ENCODE measurements at places on chromosomes 7 and 10.

- DNase-seq: no peak
These were observed 10.4 kb upstream of the TNKS2 start for GRCh38 chr10:91787810-91788209.

DNA sequence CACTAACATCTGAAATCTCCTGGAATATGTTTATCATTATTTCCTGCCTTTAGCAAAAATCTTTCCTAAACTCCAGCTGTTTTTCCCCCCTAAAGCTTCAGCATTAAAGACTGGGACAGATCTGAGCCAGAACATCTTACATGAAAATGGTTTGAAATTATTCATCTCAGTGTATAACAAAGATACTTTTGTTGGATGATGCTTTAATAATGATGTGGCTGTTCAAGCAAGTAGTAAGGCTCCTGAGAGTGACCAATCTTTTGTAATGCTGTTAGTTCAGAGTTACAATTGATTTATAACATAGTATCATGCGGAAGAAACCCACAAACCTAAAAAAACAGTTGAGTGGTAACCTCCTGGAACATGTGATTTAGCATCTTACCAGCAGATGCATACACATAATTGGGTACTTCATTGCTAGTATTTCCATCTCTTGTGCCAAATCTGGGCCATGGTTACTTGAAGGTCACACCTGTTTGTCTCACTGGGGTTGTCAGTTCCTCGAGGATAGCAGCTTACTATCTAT is 1.5 kb downstream of the BZW2 start:
- DNase-seq: no peak

- no peak for DNase-seq
These were observed 35.9 kb downstream of the FAM53B start for GRCh38 chr10:124708246-124708779.

DNA sequence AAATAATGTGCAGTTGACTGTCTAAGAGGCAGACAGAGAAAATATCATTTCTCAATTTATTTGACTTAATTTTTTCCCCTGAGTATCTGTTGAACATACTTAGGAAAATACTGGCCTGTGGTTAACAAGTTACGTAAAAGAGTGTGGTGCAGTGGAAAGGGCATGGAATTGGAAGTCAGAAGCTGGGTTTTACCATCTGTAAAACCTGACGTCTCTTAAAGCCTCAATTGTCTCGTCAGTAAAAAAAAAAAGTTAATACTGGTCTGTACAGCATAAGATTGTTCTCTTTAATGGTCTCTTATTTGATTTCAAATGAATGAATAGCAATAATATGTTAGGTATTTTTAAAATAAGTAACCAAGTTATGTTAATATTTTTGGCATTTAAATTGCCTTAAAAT is 67.8 kb downstream of the PHTF2 start:
- DNase-seq: peak; percentile 24

DNA sequence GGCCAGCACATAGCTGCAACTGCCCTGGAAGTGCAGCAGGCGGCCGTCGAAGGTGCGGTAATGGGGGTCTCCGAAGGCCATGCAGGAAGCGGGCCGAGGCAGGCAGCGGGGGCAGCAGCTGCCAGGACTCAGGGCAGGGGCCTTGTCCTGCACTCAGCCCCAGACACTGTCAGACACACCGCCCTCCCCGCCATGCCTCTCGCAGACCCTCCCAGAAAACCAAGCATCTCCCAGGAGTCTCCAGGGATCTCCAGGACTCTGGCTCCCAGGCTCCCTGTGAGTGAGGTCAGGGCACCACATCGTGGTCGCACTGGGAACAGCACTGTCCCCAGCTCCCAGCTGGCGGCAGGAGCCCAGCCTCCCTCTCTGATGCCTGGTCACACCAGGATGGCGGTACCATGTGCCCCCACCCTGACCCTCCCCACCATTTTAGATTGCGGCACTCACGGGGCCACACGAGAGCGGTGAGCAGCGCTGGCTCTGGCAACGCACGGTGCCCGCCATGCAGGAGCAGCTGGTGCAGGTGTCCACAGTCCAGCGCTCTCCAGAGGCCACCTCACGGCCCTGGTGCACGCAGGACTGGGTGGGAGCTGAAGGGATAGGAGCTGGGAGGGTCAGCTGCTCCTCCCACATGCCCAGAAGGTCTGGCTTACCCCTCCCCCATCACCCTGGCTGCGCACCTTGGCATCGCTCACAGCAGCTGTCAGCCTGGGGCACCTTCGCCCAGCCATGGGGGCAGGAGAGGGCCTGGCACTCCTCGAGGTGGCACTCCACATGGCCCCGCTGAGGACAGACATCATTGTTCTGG is 17.5 kb downstream of the ATP6V1F start:
- no peak for DNase-seq

GRCh38 chr7:68998136-68998535 is 600.1 kb upstream of the AUTS2 start:
- DNase-seq: no peak

DNA sequence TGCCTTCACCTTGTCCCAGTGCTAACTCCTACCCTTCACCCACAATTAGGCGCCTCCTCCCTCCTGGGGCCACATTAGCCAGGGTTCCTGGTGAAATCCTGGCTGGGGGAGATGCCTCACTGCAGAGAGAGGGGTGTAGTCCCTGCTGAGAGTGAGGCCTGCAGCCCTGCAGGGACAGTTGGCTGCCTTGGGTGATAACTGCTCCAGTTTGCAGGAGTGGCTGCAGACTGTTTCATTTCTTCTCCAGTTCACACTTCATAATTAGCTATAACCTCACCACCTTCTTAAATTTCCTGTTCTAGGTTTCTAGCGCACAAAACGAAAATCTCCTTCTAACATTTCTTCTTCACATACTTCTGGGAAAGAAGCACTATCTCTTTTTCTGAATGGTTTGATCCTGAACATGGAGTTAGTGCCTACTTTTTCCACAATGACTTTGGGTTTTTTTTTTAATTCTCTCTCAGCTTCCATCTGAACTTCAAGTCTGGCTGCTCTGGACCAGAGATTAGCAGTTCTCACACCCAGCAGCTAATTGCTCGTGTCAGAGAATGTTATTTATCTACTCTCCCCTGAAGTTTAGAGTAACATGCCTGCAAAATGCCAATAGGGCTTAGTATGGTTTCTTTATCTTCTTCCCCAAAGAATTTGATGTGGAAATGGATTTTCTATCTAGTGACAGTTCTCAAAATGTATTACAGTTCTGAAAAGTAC is 15.5 kb upstream of the JAZF1 start:
- DNase-seq: no peak

DNA sequence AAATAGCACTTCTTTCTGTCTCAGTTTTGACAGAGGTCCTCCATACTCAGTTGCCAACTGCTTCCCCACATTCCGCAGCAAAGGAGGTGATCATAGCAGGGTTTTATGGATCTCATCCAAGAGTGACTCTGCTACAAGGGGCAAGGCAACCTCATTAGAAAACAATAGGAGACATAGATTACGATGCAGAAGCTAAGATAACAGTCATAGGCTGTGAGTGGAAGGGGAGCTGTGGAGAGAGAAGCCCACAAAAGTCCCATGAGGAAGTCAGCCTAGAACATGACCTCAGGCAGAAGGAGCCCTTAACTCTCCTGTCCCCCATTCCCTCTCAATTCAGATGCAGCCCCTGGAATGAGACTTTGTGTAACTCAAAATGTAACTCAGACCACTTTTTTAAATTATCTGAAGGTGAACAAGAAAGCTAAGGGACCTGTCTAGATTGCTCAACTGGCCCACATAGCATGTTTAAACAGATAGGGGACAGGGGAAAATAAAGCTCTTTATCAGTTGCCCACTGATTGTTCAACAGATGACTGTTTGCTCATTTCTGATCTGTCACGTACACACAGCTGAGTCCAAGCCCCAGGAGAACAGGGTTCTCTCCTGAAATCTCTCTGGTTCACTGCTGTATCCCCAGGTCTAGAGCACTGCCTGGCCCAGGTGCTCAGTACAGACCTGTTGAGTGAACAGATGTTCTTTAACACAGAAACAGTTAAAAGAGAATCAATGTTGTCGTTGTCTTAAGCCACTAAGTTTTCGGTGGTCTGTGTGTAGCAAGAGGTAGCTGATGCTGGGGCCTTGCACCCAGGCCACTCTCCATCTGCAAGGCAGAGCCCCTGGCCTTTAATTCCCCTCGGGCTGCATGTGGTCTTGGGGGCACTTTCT is 1.5 kb upstream of the NCOA4 start:
- DNase-seq: no peak

DNA sequence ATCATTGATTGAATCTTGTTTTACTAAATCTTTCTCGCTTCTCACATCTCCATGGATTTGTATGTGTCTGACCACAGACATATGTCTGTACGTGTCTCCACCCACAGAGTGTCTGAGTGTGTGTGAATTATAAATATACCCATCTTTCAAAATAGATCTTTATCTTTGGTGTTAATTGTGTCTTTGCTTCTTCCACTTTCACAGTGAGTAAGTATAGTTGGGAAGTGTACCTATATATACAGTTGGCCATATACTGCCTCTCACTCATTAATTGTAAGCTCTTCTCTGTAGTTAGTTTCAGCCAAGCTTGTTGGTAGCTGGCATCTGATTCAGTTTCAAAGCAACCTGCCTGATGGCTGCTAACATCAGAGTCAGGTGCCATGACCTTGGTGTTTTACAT is 18.4 kb downstream of the EEPD1 start:
- DNase-seq: no peak

GRCh38 chr10:69874449-69874848 is 72.7 kb downstream of the COL13A1 start:
- peak; percentile 81 for DNase-seq

DNA sequence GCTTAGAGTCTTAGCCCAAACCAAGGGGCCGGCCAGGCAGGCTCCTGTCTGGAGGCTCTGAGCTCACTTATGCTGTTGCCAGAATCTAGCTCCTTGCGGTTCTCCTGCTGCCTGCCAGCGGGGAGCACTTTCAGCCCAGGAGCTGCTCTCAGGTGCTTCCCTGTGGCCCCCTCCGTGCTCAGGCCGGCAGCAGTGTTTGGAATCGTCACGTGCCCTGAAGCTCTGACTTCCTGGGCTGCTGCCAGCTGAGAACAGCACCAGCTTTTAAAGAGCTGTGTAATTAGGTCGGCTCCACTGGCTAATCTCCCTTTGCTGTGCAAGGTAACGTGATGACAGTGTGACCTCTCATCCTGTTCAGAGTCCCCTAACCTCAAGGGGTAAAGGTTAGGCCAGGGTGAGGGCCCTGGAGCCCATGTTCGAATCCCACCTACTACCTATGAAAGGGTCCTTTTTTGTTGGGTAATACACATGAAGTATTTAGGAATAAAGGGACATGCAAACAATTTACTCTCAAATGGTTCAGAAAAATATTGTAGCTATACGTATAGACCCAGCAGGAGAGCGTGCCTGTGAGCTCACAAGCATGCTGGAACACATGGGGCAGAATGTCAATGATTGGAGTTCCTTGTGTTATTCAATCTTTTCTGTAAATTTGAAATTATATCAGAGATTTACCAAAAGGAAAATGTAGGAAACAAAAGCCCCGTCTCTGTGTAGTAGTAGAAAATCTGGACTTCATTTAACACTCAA is 16.6 kb downstream of the ZNF862 start:
- DNase-seq: peak; percentile 33
